ENCODE measurements at places on chromosomes 5 and 9.

DNA sequence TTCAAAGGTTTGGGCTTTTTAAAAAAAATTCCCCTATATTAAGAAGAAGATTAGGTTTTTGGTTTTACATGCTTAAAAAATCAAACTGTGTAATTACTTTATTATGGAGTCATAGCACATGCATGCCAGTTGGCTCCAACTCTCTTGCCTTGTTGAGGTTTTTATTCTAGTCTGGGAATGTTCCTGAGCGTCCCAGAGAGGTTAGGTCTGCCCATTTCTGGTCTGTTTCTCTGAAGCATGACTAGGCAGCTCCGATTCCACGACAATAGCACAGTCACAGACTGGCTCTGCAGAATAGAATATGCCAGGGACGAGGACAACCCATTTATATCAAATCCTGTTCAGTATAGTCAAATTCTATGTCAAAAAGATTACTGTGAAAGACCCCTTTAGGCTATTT is 217.0 kb downstream of the PCSK5 start:
- DNase-seq, result no peak

DNA sequence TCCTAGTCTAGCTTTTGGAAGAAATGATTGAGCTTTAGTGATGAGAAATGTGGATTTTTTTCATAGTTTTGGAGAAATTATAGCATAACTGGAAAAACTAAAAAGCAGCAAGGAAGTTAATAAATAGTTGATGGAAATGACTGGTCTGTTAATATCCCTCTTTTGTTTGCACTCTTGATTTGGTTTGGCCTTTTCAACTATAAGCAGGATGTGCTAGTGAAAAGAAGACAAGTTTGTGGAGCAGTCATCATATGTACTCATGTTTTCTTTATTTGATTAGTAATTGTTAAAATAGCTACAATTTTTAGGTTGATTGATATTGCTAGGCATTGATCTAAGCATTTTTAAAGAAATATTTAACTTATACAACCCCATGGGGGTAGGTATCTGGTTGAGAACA is 374.7 kb downstream of the TAF11L14 start:
- DNase-seq, result no peak

DNA sequence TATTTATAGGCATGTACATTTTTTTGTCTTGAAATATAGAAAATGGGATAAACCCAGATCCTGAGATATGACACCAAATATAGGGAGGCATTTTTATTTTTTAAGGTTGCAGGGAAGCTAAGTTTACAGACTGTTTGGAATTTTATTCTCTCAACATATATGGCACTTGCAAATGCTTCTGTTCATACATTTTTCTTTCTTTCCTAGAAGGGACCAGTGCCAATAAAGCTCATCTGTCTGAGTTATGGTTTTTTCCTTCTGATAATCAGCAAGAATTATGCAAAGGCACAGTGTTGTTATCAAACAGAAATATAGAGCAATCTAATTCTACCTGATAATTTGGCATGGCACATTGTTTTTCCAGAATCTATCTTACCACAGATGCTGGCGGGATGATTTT is 156.9 kb upstream of the GPR151 start:
- DNase-seq, result no peak

GRCh38 chr9:35757226-35757891 is 3.3 kb upstream of the MSMP start:
- no peak for DNase-seq

DNA sequence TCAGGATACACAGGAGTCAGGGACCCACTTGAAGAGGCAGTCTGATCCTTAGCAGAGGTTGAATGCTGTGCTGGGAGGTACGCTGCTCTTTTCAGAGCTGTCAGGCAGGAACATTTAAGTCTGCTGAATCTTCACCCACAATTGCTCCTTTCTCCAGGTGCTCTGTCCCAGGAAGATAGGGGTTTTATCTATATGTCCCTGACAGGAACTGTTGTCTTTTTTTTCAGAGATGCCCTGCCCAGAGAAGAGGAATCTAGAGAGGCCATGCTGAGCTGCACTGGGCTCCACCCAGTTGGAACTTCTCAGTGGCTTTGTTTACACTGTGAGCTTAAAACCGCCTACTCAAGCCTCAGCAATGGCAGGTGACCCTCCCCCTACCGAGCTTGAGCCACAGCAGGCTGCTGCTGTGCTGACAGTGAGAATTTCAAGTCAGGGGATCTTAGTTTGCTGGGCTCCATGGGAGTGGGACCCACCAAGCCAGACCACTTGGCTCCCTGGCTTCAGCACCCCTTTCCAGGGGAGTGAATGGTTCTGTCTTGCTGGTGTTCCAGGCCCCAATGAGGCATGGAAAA is 169.0 kb downstream of the FBXL17 start:
- no peak for DNase-seq

- no peak for DNase-seq
These were observed 129.2 kb downstream of the HSD17B3 start for GRCh38 chr9:96172797-96173196.

DNA sequence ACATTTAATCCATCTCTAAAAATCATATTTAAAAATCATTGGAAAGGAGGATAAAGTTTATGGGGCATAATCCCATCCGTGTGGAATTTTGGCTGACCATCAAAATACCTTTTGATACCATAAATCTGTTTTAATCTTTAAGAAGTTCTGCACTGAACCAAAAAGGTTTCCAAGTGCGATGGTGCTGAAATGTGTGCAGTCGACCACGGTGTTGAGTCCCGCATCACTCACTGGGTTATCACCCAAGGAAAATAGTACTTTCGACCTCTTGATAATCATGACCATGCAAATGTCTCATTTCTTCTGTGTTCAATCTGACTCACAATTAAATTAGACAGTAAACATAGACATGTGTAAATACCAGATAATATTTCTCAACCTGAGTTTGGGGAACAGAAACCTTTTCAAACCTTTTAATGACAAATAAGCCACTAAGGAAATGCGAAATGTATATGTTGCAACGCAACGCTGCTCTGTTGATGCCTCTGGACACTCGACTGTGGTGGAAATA is 62.0 kb upstream of the CDH6 start:
- no peak for DNase-seq

GRCh38 chr9:79256691-79257213 is 315.0 kb upstream of the TLE4 start:
- DNase-seq, result no peak

DNA sequence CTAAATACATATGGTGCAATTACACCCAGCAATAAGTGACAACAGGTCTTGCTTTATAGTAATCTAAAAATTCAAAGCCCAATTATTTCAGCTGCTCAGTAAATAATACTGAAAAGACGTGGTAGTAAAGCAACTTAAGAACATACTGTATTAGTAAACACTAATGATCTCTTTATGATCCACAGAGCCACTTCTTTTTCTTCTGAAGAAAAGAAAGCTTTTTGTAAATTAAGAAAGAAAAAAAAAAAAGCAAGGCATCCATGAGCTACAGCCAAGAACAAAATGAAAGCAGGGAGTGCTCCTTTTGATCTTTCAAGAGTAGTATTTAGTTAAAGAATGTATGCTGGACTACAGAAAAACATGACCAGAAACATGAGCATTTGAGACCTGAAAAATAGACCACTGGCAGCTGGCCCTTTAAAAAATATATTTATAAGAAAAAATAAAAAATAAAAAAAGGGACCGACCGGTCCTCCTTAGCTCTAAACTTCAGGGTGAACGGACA is 348.7 kb downstream of the GLIS3 start:
- DNase-seq, result no peak

DNA sequence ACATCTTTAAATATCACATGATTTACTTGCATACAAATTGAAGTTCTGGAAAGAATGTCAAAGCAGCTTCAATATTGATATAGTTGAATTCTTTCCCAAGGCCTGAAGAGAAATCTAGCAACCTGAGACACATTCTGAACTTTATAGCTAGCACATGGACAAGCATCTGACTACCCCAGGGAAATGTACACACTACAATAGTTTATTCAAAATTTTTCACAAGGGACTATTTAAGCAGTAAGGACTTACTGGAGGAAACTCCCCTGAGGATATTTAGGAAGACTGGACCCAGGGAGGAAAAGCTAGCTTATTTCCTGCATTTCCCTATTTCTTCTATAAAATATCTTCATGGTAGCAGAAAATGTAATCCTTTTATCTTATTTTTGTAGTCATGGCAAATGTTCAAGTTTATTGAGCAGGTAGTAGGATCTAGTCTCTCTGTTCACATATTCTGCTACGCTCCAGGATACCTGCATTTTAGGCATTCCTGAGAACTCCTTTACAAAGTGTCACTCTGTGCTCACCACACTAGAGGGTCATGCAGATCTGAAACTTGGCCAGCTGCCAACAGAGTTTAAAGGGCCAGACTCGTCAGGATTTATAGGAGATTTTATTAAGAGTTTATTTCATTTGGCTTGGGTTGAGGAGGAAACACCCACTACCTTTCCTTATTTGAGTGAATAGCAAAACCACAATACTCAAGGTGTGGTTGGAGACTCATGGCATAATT is 348.4 kb upstream of the FTMT start:
- no peak for DNase-seq

GRCh38 chr5:103525361-103525760 is 37.2 kb downstream of the NUDT12 start:
- no peak for DNase-seq

DNA sequence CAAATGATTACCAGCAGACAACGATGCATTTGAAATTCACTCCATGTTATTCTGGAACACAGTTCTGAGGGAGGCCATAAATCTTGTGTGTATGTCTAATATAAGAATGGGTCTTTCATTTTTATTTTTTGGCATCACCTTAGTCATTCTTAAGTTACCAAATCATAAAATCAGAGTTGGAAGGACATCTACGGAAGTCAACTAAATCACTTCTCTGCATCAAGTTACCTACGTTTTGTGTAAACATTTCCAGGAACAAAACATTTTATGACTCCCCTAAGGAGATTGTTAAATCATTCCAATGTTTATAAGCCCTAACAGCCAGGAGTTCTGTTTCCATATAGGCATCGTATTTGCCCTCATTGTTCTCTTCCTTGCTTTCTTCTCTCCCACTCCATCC is 378.2 kb downstream of the FAM170A start:
- DNase-seq, result no peak

- DNase-seq, result no peak
These were observed 51.4 kb upstream of the OLFM1 start for GRCh38 chr9:135035781-135036760.

DNA sequence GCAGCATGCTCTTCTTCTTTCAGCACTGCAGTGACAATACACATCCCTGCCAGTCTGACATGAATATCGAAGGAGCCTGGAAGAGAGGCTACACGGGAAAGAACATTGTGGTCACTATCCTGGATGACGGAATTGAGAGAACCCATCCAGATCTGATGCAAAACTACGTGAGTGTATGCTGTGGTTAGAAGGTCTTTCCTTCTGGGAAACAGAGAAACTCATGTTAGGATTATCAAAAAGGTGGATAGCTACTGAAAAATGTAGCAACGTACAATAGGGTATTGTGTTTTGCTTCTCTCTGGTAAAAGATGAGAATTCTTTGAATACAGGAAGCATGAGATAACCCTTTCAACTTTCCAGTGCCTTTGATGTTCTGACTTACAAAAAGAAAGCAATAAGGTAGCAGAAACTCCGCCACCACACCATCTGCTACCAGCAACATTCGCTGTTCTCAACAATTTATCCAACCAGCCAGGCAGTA is 133.3 kb downstream of the PCSK5 start:
- DNase-seq, result no peak

GRCh38 chr9:5375790-5376477 is 36.3 kb upstream of the RLN1 start:
- no peak for DNase-seq

DNA sequence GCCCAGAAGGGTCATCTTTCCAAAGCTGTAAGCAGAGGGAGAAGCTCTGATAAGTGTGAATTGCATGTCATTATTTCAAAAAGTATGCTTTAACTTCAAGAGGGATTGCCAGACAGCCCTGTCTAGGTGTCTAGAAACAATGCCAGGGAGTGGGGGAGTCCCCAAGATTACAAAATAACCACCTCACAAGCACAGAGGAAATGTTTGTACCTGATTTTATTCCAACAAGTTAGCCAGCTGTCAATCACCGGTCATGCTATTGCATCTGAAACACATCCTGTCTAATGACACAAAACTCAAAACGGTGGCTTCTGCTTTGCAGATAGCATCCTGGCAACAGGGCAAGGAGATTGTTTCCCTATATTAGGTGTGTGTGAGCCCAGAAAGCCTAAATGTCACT is 154.2 kb upstream of the WWC1 start:
- DNase-seq, result no peak

GRCh38 chr9:131869348-131869747 is 129.5 kb upstream of the RAPGEF1 start:
- no peak for DNase-seq

DNA sequence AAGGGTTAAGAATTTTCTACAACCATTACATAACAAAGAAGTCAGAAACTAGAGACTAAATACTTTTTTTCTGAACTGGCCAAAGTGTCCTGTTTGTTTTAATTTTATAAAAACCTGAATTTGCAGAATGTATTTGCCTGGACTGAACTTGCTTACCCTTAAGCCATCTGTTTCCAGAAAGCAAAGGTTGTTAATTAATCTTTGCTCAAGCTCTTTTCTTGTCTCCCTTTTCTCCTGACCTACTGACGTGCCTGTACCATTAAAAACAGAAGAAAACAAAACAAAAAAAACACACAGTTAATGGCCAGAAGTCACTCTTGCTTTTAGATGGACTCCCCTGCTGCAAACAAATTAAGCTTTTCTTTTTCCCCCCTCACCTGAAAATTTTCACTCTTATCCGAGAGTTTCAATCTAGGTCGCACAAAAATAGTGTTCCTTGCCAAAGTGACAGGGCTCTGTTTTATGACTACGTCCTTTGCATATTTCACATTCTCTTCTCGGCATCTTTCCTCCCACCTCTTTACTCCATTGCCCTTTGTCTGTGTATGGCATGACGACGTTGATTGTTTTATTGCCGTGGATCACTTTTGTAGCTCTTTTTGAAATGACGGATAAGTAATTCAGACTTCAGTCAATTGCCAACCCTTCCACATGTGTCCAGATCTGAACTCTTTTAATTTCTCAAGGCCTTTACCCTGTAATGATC is 333.8 kb upstream of the GRIN3A start:
- DNase-seq, result no peak

DNA sequence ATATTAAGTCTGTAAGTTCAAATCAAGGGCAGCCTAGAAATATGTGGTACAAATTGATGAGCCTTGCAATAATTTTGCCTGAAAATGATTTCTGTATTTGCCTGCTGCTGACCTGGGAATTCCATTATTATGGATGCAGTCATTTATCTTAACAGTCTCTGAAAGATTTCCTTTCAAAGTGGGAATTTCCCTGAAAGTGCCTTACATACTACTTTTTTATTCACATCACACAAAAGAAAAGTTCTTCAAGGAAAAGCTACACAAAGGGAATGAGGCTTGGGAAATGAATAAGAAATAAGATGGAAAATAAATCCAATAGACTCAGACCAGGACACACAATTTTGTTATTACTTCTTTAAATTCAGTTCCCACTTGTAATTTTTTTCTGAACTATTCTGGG is 537.8 kb upstream of the PTGER4 start:
- no peak for DNase-seq

- DNase-seq, result no peak
These were observed 99.6 kb downstream of the SLCO4C1 start for GRCh38 chr5:102196481-102196880.

- DNase-seq, result no peak
These were observed 304.6 kb downstream of the PDE4D start for GRCh38 chr5:59588922-59589321.

- DNase-seq, result no peak
These were observed 60.1 kb downstream of the GADD45G start for GRCh38 chr9:89664896-89665329.

Data from D721Med (cell line).